ENCODE measurements at places on chromosomes 11 and 22.
A peak's percentile ranks its signal among the peaks of the same experiment; 100 is the strongest.

DNA sequence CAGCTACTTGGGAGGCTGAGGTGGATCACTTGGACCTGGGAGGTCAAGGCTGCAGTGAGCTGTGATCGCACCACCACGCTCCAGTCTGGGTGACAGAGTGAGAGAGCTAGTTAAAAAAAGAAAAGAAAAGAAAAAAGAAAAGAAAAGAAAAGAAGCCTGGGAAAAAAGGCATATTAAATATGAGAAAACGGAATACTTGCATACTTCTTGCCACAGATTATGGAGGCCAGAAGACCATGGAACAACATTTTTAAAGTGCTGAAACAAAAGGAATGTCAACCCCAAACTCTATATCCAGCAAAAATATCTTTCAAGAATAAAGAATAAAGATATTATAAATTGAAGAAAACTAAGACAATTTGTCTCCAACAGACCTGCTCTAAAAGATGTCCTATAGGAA, 191.9 kb downstream of the EFCAB6 start:
- no peak for DNase-seq

- DNase-seq: no peak
Measured at GRCh38 chr11:72776117-72776843, 17.6 kb downstream of the STARD10 start.

- DNase-seq: no peak
Measured at GRCh38 chr22:43377896-43378704, 33.7 kb upstream of the MPPED1 start.

DNA sequence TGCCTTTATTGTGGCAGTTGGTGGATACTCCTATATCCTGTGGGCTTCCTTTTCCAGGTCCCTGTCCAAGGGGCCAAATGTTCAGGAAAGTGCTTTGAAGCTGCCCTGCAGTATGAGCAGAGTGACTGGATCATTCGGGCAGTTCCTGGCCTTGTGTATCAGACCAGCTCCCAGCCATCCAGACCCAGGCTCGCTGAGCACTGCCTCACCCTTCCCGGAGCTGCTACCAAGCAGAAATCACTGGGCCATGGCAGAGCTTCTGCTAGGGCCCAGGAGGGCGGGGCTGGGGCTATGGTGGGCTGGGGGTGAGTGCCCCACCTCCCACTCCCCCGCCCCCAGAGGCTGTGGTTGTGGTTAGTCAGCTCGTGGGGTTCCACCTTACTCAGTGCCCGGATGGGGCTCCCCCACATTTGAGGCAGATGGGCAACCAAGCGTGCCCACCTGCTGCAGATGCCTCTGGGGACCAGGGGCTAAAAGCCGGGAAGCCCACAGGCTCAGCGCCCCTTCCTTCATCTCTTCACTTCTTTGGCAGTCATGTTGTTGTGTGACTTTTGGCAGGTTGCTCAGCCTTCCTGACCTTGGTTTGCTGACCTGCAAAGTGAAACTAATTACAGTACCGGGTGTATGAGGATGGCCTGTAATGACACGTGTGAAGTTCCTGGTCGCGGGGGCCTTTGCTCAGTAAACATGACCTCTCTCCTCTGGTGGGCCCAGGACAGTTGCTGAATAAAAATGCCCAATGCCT, 2.1 kb upstream of the LRRC32 start:
- DNase-seq: no peak

DNA sequence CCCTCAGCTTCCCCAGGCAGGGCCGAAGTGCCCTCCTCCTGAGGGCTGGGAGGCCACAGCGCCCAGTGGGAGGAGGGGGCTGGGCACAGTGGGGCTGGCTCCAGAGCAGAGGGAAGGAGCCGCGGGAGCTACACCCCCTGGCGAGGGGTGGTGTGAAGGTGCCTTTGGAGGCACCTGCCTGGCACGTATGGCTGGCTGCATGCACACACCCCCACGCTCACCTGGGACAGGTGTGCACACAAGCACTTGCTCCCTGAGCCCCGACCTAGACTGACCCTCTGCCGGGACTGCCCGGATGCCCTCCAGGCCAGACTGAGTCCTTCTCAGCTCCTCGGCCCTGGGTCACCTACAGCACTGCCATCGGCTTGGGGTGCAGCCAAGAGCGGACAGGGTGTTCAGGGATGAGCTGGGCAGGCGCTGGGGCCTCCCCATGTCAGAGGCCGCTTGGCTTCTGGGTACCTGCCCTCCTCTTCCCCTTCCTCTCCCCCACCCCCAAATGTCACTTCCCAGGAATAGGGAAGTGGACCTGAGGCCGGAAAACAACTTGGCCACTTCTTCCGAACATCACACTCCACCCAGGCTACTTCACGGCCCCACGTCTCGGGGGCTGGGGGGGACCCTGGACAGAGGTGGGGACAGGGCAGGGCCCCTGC, 7.4 kb upstream of the PIM3 start:
- no peak for DNase-seq

DNA sequence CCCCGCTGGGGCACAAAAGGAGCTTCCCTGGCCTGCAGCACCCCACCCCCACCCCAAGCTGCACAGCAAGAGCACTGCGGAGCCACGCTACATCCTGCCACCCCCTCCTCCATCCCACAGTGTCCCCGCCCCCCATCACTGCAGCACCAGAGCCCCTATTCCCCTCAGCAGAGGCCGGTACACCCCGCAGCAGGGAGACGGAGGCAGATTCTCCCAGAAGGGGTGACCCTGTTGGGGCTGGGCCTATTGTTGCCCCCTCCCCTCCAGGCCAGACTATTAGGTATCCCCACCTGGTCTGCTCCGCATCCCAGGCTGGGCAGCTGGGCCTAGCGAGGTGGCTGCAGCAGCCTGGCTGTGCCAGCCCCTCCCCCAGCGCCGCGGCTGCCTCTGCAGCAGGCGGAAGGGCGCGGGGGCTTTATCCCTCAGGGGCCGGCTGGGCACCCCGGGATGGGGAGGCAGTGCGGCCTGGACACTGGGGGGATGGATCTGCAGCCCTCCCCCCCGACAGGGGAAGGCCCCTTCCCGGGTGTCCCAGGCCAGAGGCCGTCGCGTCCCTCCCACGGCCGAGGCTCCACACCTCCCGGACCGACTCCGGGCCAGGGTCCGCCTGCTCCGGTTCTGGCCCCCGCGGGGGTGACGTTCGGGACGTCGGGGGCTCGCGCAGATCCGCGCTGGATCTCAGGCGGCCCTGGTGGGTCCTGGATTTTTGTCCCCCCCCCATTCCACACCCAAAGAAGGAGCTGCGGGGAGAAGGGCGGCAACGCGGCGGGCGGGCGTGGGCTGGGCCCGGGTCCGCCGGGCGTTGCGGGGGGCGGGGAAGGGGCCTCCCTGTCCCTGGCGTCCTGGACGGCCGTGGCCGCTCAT, 943 bp downstream of the DUSP8 start:
- DNase-seq: peak; percentile 71
